ENCODE measurements at places on chromosomes 1 and 21.

- DNase-seq: no peak
These were observed 43.4 kb downstream of the PLPP3 start for GRCh38 chr1:56535939-56536338.

DNA sequence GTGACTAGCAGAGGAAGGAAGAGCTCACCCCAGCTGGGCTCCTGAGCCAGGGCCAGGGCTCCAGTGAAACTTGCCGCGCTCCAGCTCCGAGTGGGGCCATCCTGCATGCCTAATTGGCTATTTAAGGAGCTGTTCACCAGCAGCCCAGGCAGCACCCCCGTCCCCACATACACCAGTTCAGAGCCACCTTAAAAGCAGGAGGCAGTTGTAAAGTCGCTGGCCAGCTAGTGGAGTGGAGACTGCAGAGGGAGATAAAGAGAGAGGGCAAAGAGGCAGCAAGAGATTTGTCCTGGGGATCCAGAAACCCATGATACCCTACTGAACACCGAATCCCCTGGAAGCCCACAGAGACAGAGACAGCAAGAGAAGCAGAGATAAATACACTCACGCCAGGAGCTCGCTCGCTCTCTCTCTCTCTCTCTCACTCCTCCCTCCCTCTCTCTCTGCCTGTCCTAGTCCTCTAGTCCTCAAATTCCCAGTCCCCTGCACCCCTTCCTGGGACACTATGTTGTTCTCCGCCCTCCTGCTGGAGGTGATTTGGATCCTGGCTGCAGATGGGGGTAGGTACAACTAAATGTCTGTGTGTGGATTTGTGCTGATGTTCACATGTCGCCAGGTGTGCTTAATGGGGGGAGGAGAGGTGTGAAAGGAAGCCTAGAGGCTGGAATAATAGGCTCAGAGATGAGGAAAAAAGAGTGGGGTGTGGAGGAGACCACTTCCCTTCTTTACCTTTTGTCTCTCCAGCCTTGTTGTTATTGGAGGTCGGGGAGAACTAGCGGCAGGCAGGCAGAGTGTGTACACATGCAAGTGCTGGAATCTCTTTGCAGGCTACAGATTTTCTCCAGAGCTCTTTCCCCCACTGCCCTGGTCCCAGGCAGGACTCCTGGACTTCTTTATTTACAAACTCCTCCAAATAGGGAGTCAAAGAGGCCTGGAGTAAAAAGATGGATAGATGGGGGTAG, at the start of gene CA14:
Gene CA14, plus strand, starts transcription at position 151 of the 962 bp plus-strand sequence. Its CDS starts 355 bp downstream, at position 506.
- DNase-seq: no peak

GRCh38 chr1:47842228-47842919, 154.8 kb downstream of the TRABD2B start:
- DNase-seq: no peak

DNA sequence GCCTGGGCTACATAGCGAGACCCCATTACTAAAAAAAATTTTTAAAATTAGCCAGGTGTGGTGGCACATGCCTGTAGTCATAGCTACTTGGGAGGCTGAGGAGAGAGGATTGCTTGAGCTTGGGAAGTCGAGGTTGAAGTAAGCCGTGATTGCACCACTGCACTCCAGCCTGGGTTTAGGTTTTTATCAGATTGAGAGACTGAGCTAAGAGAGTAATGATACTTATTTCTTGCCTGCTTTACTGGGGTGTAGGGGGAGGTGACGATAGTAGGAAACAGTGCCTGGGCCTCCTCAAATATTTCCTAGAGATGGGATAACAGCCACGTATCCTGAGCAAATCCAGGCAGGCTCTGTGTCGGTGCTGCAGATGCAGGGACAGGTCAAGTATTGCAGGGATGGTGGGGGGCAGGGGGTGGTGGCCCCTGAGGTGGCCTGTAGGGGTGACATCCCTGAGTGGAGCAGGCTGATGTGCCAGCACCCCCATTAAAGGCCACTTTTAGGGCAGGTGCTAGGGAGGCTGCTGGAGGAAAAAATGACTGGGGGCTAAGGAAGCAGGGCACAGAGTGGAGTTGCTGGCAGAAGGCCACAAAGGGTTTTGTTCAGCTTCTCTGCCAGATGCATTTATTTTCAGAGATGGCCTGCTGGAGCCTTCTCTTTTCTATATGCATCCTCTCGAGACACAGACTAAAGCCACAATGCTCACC, 130.5 kb downstream of the RHOU start:
- DNase-seq: no peak

DNA sequence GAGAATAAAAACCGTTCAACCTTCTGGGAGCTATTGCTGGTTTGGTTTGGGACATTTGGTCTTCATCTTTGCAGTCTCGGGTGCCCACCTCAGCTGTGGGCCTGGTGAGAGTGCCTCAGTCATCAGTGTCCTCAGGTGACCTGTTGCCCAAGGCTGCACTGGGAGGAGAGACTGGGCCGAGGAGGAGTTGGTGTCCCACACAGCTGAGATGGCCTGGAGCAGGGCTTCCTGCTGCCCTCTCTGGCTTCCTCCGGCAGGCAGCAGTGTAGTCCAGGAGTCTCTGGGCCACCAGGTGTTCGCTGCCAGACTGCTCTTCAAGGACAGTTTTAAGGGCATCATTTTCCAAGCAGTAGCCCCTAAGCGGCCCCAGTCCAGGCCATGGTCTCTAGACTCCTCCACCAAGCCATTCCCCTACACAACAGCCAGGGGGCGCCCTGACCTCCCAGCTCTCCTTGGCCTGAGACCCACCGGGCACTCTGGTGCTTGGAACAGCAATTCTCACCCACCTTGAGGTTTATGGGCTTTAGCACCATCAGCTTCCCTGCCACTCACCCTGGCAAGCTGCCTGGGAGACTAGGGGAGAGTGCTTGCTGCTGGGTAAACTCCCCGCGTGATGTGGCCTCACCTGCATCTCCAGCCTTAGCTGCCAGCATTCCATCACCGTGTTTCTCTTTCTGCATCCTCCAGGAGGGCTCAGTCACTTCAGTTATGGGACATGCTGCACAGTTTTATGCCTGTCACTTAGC, 9.1 kb upstream of the SYTL1 start:
- peak; percentile 56 for DNase-seq
